Smooth muscle cell of trachea (primary cell): ENCODE measurements at places on chromosomes 1 and 21. TPM values are rescaled to one million over a fixed set of nuclear protein-coding genes. Genes with fewer than 3 reads are reported as not detected.

Gene OR2T33
- total RNA-seq, result not detected in 2 replicates

Gene EDEM3
- 54.7 and 58.6 TPM in 2 replicates for total RNA-seq

Gene MSH4
- total RNA-seq, result under 0.01 and 0.33 TPM in 2 replicates

Gene S100A1
- 0.17 TPM in 1 of 2 replicates, not detected in the other for total RNA-seq

Gene TMEM269
- total RNA-seq, result 0.15 and 0.17 TPM in 2 replicates

Gene CTXND2
- total RNA-seq, result not detected in 2 replicates

Gene ZNF683
- total RNA-seq, result not detected in 2 replicates

Gene DNASE2B
- total RNA-seq, result not detected in 2 replicates
